ENCODE measurements at places on chromosomes 1 and 21.

GRCh38 chr1:159040206-159040605 is 30.5 kb downstream of the IFI16 start:
- no peak for DNase-seq

GRCh38 chr1:193411215-193411614 is 224.8 kb upstream of the B3GALT2 start:
- no peak for DNase-seq

DNA sequence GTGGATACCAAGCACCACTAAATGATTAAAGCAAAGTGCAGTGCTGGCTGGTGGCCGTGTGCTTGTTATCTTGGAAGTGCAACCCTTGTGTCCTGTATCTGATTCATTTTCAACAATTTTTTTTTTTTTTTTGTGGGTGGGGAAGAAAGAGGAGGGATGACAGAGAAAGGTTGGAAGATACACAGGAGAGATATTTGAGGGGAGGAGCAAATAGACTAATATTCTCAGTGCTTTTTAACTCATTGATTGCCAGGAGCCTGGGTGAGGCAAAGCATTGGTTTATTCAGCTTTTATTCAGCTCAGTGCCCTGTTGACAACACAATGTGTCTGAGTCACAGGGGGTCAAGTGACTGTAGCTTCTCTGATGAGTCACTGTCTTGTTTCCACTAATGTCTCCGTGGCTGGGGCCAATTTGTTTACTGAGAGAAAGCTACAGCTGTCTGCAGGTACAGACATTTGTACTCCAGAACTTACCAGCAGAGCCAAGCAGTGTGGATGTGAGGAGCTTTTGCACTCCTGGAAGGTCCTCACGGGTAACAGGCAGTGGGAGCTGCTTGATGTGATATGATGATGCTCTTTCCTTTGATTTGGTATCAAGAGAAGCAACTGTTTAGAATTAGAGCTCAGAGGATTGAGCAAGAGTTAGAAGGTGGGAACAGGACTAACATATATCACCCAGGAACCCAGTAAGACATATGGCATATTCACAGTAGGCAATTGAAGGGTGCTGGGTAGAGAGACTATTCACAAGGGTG is 23.6 kb upstream of the DNM3 start:
- DNase-seq: peak; percentile 25

DNA sequence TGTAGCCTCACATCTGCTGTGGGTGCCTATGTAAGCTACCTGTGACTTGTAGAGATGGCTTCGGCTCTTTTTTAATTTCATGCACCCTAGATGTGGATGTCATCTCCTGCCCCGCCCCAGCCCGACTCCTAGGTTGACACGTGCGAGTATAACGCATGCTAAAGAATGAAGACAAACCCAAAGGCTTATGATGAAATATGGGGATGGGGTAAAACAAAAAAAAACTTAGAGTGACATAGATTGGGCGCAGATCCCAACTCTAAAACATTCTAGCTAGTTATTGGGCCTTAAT is 613 bp upstream of the ERO1B start:
- DNase-seq: peak; percentile 29

DNA sequence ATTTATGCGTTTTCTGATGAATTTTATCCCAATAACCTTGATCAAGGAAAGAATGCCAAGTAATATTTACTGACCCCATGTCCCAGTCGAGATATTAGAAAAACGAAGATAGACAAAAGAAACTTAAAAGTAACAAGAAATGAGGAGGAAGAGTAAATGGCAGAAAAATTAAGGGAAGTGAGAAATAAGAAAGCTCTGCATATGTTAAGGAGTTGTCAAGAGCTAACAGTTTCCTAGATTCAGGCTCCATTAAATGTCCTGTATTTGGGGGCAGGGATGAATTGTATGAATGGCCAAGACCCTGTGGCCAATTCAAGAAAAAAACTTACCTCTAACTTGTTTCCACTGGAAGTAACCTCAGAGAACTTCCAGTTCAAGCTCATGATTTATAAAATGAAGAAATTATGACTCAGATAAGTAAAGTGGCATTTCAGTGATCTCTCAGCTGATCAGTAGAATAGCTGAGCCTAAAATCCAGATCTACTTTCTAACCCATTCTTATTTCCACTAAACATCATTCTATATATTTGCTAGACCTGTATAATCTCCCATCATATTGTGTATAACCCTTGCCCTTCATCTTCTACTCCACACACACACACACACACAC is 73.2 kb downstream of the ZC3H11B start:
- no peak for DNase-seq

- DNase-seq: no peak
These were observed 99.4 kb downstream of the ADSS2 start for GRCh38 chr1:244352156-244352830.

- no peak for DNase-seq
These were observed 1.1 kb downstream of the IL24 start for GRCh38 chr1:206898089-206898914.
